Smooth muscle cell of bladder (primary cell): ENCODE measurements at places on chromosomes 2 and 18. TPM values are rescaled to one million over a fixed set of nuclear protein-coding genes. Genes with fewer than 3 reads are reported as not detected.

The PAX3 gene
- total RNA-seq = 0.09 TPM in 1 of 2 replicates, not detected in the other

The DOK6 gene
- total RNA-seq = 7.3 and 12.3 TPM in 2 replicates

The CNDP1 gene
- not detected in 2 replicates for total RNA-seq

The ADRA2B gene
- 0.09 TPM in 1 of 2 replicates, not detected in the other for total RNA-seq

The HOXD10 gene
- under 0.01 and 0.18 TPM in 2 replicates for total RNA-seq

The CIB4 gene
- total RNA-seq = not detected in 2 replicates

The GPR35 gene
- total RNA-seq = 0.28 and 0.74 TPM in 2 replicates

The TFPI gene
- 275 and 292 TPM in 2 replicates for total RNA-seq

The MBP gene
- total RNA-seq = 13.2 and 43.8 TPM in 2 replicates

The MARCO gene
- total RNA-seq = not detected in 2 replicates

The CD226 gene
- total RNA-seq = 0.85 and 1.2 TPM in 2 replicates

The STAT4 gene
- 1.4 and 2.0 TPM in 2 replicates for total RNA-seq

The UGT1A8 gene
- 0.37 and 0.71 TPM in 2 replicates for total RNA-seq

The DNAJB2 gene
- total RNA-seq = 33.0 and 47.1 TPM in 2 replicates

The AQP12A gene
- total RNA-seq = not detected in 2 replicates

The GCG gene
- 0.14 TPM in 1 of 2 replicates, not detected in the other for total RNA-seq

The PKDCC gene
- total RNA-seq = 58.7 and 68.1 TPM in 2 replicates

The FABP1 gene
- total RNA-seq = not detected in 2 replicates

The CD28 gene
- under 0.01 TPM in 1 of 2 replicates, not detected in the other for total RNA-seq
